IMR-90 (cell line): ENCODE measurements at places on chromosomes 7 and 10.
A peak's percentile ranks its signal among the peaks of the same experiment; 100 is the strongest.

DNA sequence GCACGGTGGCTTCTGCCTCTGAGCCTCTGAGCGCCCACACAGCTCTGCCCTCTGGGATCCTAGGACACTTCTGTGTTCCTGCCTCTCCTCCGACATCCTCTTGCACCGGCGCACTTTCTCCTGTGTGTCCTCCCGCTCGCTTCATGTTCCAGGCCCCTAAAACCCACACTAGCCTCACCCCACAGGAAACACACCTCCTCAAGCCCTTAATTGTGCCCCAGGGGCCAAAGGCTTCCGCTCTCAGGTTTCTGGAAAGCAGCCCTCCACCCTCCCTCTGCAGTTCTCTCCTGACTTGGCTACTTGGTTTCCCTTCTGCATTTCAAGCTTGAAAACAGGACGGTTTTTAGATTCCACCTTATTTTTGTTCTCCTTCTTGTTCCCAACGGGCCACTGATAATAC is 7.3 kb downstream of the GFRA1 start:
- DNase-seq, result no peak

DNA sequence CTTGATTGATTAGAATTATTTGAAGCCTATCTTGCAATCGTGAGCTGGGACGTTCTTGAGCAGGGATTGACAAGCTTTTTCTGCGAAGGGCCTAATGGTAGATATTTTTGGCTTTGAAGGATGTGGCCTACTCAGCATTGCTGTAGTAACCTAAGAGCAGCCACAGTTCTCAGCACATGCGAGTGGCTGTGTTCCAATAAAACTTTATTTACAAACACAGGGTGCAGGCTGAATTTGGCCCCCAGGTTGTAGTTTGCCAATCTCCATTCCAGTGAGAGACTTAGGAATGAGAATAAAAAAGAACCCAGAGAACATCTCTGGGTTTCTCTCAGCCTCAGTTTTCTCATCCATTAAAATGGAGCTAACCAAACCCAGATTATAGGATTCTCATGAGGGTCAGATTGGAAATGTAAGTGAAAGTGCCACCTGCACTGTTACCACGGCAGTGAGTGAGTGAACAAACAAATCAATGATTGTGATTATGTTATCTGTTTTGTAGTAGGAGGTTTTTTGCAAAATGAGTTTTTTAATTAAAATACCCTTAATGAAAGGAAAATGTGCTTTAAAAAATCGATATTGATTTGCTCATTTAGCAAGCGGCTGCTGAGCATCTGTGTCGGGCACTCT is 664.0 kb downstream of the SDK1 start:
- no peak for DNase-seq

DNA sequence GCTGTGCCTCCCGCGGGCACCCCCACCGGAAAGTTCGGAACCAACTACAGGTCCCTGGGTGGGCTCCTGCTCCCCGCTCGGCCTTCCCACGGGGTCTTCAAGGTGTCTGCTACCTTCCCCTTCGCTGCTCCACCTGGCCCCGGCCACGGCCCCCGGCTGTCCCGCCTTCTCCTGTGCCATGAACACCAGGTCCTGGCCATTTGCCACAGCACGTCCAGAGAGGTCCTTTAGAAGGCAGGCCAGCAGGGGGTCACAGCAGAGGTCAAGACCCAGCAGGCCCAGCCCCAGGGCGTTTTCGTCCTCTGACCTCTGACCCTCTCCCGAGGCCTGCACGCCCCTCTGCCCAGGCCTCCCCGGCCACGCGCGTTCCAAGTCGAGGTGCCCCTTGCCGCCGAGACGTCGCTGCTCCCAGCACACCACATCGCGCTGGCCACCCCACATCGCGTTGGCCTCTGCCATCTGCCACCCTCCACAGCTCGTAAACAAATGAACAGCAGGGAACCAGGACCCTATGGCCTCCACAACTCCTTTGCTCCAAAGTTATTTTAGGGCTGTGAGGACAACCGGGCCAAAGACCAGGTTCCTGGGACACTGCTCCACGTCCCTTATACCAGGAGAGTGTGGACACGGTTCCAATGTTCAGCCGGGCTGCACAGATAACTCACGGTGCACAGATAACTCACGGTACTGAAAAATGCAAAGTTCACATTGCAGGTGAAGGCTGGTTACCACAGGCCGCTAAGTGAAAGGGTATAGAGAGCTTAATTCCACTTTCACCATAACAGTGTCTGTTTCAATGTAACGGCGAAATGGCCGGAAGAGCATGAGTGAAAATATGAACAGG is 74.3 kb downstream of the CFAP46 start:
- DNase-seq, result no peak

GRCh38 chr7:87506246-87507180 is 31.0 kb upstream of the ABCB4 start:
- DNase-seq, result peak; percentile 43

GRCh38 chr10:123455861-123456260 is 210.3 kb upstream of the GPR26 start:
- DNase-seq, result no peak

DNA sequence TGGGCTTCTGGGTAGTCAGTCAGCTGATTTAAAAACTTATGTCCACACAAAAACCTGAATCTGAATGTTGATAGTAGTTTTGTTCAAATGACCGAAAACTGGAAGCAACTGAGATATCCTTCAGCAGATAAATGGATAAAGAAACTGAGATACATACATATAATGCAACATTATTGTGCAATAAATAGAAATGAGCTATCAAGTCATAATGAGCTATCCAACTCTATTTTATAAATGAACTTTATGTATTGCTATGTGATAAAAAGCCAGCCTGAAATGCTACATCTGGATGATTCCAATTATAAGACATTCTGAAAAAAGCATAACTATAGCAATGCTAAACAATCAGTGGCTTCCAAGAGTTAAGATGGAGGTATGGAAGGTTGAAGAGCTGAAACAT is 748.7 kb downstream of the TNS3 start:
- DNase-seq, result no peak

DNA sequence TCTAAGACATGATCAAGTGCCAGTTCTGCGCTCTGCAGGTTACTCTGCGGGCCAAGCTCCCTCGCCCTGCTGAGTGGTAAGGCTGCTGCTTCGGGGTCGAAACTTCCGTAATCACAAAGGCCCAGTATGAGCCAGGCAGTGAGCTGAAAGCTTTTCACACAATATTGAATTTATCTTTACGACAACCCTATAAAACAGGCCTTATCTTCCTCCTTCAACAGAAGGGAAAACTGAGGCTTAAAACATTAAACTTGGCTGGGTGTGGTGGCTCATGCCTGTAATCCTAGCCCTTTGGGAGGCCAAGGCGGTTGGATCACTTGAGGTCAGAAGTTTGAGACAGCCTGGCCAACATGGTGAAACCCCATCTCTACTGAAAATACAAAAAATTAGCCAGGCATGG is 83.3 kb downstream of the FAM107B start:
- no peak for DNase-seq

DNA sequence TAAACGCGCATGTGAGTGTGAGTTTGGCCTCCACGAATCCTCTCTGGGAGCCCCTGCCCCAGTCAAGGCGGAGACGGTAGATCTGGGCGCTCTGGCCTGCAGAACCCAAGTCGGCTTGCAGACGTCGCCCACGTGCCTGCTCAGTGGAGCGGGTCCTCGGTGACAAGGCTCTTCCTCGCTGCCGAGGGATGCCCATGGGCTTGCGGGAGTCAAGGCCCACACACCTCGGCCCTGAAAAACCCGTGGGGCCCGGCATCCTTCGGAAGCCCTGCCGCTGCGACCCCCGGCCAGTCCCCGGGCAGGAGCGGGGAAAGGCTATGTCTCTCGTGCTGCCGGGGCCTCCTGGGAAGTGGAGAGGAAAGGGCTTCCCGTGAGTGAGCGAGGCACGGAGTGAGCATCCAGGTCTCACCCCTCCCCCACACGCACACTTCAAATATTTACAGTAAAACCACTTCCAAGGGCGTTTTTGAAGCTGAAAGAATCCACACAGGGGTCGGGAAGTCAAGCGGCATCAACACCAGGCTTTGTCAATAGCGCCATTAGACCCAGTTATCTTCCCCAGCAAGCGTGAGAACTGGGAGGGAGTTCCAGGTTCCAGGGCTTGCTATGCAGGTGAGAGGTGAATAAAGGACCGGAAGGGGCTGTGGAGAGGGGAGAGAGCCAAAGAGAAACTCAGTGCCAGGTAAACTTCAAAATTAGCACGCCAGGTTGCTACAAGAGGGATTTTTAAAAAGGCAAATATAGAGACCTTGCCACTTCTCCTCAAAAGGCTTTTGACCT is 1.1 kb upstream of the MNX1 start:
- DNase-seq, result no peak

- no peak for DNase-seq
Observed at GRCh38 chr7:27960415-27960814, 220.2 kb downstream of the JAZF1 start.

DNA sequence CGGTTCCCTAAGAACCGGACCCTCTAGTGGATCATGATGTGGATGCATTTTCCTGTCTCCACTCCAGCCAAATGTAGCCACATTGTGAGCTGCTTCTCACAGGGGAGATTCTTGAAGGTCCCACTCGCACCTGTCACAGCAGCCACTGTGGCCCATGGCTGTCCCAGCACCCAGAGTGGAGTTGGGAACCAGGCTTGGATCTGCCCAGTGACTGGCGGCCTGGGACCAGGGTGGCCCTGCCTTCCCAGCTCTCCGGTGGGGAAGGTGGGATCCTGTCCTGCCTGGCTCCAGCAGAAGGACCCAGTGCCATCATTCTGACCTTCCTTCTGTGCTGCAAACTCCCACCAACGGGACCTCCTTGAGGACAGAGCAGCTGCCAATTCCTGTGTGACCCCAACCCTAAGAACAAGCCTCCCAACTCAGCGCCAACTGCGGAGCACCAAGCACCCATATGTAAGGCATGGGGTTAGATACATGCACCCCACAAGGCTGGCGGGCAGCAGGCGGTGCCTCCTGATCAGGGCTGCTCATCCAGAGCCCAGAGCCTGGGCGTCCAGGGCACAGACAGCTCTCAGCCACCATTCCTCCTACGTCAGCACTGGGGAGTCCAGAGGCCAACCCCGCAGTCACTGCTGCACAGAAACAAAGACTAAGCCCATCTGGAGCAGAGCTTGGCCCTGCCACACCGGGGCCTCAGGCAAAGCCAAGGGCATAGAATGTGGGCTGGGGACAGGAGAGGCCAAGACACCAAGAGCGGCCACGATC is 28.8 kb downstream of the EBF3 start:
- no peak for DNase-seq

GRCh38 chr7:7157177-7157886 is 25.0 kb upstream of the C1GALT1 start:
- peak; percentile 58 for DNase-seq

DNA sequence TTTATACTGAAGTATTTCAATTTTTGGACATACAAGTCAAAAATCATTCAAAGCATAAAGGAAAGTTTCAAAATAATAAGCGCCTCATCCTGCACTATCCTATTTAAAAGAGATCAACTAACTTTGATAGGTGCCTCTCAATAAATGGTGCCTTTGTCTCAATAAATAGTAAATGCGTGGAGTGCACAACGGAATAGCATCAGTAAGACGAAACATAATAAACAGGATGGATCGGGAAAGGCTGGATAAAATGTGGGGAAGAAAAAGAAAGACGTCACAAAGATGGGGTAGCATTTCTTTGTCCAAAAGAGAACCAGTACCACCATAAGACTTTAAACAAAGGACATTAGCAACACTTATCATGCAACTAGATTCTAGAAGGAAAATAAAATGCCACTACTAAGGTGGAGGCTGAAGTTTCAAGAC is 571 bp upstream of the PRKAR2B start:
- DNase-seq, result peak; percentile 4

DNA sequence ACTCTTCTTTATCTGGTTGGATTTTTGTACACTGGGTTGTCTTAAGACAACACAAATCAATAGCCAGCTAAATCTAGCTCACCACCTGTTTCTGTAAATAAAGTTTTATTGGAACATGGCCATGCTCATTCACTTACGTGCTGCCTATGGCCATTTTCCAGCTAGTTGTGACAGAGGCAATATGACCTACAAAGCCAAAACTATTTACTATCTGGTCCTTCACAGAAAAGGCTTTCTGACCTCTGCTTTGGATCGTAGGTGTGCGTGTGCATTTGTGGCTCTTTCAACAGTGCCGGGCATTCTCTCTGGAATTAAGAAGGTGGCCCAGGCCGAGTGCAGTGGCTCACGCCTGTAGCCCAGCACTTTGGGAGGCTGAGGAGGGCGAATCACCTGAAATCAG is 45.5 kb downstream of the NRAP start:
- DNase-seq, result no peak

DNA sequence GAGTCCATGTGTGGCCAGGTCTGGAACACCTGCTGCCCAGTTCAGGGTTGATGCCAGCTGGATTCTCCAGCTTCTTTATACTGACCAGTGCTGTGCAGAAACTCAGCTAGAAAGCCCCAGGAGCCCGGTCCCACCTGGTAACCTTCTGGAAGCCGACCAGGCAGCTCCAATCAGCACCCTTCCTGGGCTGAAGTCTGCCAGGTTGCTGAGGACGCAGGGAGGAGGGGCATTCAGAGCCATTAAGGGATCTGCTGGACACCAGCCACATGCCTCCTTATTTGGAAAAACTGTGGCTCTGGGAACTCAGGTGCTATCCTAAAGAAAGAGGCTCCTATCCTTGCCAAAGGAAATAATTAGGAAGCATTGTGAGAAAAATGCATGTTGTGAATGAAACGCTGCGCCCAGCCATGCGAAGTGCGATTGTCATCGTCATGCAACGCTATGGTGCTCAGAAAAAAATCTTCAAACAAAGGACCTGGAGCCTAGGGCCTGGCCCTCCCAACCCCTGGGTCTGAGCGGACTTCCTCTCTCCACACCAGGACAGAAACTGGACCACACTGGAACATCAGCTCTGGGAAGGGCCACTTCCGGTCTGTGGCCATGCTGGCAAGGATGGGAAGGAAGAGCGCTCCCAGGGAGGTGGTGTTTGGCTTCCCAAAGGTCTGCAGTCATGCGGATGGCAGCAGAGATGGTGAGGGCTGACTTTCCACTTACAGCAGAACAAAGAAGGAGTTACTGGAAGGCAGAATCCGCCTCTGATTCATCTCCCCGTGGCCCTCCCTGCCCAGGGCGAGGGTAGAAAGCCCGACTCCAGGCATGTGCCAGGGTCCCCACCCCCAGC is 90.1 kb downstream of the FAM53B start:
- DNase-seq, result no peak

- no peak for DNase-seq
Observed at GRCh38 chr10:15545266-15545665, 174.2 kb upstream of the FAM171A1 start.
